ENCODE measurements at places on chromosomes 5 and 9.

DNA sequence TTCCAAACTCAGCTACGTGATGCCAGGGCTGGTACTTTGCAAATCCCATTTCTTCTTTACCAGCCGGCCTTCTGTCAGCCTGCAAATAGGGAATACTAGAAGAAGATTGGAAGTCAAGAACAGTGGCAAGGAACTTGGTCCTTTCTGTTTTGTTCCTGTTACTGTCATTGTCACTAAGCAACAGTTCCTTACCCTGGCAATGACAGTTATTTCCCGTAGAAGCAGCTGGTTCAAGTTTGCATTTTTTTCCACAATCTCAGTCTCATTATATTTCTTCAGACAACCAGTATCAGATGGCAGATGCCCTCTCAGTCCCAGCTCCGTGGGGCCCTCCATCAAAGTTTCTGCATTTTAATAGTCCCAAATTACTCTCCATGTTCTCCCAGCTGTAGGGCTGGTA lies 9.1 kb upstream of the C1QTNF2 start:
- DNase-seq: no peak

GRCh38 chr9:118529624-118530214 lies 825.5 kb downstream of the TLR4 start:
- DNase-seq: no peak

GRCh38 chr5:74641735-74642542 lies 1.4 kb upstream of the ENC1 start:
- no peak for DNase-seq

DNA sequence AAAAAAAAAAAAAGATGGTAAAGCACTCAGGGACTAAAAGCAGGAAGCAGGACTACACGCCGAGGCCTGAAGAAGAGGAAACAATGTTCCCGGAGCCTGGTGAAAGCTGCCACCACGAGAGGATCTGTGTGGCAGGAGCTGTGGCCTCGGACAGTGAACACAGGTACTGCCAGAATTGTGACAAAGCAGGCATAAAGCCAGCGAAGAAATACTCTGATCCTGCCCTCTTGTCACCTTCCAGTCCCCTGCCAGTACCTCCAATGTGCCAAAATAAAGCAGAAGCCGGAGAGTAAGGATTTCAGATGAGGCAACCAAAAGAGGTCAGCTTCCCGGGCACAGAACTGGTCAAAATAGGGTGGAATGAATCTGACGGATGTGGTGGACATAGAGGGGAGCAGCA lies 211.5 kb upstream of the TARS1 start:
- DNase-seq: no peak

DNA sequence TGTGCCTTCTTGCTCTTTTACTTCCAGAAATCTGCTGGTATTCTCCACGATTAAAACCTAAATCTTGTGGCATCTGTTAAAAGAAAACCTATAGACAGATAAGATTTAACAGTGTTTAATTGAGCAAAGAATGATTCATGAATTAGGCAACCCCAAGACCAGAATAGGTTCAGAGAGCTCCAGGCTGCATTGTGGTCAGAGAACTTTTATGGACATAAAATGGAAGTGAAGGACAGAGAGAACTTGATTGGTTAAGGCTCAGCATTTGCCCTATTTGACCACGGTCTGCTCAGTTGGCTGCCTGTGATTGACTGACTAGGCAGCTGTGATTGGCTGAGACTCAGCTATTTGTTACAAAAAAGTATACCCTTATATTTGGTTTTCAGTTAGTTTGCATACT lies 10.4 kb upstream of the SLC36A2 start:
- DNase-seq: no peak

- DNase-seq: no peak
Measured at GRCh38 chr5:88269222-88269771, 652 bp upstream of the TMEM161B start.

- no peak for DNase-seq
Measured at GRCh38 chr5:91182763-91183162, 200.4 kb downstream of the ARRDC3 start.

GRCh38 chr5:137022043-137022442 lies 477.1 kb downstream of the SPOCK1 start:
- no peak for DNase-seq

DNA sequence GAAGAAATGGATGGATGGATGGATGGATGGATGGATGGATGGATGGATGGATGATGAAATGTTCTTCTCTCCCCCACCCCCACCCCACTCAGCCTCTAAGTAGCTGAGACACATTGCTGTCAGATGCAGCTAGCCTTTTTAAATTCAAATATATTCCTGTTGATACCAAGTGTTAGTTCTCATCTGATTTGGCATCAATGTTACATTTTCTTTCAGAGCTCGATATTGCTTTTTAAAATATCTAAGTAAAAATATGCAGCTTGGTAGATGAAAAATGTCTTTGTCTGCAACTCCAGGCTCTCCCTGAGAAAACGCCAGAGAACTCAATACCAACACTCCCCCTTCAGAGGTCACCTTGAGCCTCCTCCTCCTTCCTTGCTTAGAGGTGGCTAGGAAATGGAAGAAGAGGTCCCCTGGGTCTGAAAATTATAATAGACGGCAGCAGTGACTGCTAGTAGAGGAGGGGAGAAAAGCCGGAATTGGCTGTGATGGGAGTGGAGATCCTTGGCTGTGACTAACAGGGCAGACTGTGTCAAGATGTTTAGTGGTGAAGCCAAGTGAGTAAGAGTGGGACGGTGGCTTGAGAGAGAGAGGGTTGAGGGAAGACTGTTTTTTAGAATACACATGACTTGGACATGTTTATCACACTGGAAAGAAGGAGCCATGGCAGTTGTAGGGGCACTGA lies 156.0 kb downstream of the ZNF462 start:
- no peak for DNase-seq

GRCh38 chr9:3968891-3969290 lies 331.0 kb downstream of the GLIS3 start:
- no peak for DNase-seq

DNA sequence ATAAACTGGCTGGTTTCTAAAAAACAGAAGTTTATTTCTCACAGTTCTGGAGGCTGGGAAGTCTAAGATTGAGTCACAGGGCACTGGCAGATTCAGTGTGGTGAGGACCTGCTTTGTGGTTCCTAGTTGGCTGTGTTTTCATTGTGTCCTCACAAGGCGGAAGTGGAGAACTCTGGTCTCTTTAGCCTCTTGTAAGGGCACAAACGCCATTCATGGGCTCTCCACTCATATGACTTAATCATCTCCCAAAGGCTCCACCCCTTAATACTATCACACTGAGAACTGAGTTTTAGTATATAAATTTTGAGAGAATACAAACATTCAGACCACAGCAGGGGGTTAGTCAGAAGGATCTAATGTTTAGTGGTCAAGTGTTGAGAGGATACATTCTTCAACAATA lies 208.2 kb downstream of the SEC61B start:
- DNase-seq: no peak

GRCh38 chr5:150356575-150357294 lies 762 bp upstream of the TCOF1 start:
- no peak for DNase-seq

DNA sequence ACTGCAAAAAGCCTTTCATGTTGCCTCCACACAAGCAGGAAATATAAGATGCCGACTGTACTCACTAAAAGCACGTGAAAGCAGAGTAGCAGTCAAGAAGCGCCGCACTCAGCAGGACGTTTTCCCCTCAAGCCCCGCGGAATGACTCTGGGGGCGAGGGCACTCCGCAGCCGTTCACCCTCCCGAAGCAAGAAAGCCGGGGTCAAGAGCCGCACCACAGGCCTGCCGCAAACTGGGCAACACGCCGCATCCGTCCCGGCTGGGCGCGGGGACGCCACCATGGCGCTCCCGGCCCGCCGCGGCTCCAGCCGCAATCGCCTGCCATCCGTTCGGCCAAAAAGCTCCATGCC lies 364 bp downstream of the RPS6 start:
- no peak for DNase-seq

DNA sequence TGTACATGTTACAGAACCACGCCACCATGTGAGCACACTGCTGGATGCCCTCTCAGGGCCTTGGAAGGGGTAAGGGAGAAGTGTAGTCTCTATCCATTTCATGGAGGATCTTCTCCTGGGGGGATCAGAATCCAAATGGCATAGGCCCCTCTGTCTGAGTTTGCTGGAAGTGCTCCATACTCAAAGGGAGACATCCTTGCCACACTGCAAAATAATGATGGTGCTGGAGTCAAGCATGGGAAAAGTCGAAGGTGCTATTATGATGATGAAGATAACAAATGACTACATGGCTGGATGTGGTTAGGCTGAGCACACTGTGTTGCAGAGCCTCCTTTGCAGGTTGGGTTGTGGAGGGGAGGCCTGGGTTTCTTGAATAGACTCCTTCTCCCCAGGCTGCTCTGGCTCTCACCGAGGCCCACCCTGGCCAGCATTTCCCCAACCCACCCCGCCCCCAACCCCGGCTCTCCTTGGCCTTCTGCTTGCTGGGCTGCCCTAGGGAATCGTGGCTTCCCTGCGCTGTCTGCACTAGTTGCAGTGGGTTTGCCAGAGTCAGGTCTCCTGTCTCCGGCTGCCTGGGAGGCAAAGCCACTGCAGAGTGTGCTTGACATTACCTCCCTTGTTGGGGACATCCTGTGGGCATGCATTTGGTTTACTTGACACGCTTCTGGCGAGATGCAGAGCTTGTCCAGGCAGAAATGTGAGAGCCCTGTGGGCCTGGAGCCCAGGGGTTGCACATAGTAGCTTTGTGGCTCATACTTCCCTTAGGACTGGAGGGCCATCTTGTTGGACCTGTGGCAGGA lies 3.0 kb downstream of the MVB12B start:
- no peak for DNase-seq

DNA sequence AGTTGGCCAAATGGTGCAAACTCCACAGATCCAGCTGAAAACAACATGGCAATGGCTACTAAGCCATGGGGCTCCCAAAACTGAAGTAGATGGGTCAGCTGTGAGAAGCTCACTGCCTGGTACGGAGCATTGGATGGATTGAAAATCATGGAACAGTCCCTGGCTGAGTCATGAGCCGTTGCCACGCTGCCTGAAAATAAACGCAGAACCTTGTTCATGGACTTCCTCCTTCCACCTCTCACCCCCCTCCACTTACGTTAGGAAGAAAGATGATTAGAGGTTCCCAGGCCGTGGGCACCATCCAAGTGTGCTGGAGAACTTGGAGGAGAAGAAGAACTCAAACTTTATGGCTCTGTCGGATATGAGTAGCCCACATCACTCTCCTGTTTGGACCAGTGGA lies 6.8 kb upstream of the DIPK1B start:
- no peak for DNase-seq

DNA sequence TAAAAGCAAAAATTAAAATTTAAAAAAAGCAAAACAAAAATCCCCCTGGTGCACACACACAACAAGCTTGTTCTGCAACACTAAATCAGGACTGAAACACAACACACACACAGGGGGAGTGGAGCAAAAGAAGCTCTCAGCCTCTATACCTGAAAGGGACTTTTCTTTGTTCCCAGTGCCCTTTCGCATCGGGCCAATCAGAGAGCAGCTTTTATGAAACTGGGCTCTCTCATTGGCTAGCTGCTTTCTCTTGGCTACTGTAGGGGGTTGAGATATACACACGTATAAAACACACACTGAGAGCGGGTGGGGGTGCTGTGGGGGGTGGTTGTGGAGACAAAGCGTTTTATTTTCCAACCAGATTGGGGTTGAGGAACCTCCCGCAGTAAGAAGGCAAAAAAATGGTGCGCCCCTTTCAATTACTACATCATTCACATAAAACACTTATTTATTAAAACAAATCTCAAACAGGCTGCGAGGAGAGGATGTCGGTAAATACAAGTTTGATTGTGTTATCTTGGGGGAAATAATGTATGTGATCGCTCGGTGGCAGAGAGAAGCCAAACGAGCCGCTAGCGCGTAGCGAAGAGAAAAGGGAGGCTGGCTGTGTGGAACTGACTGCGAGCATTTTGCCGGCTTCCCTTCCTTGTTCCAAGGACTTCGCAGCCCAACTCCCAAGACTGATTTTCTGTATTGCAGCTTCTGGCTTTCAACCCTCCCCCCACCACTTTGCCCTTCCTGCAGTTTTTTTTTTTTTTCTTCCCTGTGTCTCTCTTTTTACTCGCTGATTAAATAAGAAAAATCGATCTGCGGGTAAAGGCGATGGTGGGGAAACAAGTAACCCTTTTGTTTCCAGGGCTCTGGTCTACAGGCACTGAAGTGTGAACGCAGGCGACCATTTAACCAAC lies 2.5 kb upstream of the ZNF608 start:
- no peak for DNase-seq

DNA sequence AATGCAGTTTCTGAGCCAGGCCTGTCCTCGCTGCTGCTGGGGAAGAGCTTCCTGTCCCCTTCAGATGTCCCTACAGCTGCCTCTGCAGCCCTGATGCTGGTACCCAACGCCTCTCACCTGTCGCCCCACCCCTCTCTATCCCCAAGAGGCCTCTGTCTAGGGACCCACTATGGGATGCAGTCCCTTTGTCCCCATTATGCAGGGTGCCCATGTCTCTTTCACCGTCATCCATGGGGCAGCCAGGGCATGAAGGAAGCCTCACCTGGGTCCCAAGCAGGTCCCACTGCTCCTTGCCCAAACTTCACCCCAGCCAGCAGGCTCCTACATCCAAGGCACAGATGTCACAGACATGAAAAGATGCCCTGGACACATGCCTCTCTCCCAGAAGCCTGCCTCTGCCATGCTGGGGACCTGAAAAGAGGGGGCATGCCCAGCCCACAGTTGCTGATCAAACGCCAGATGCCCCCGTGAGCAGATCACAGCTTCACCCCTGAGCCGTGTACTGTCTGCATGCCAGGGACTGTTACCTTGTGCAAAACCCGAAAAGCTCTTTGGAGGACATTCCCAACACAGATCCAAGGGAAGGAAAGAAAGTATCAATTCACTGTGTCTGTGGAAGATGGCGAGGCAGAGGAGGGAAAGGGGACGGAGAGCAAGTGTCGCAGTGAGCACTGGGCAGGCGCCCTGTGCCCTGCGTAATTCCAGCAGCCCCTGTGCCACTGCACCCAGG lies 81.0 kb downstream of the ADAMTS2 start:
- DNase-seq: no peak

- DNase-seq: no peak
Measured at GRCh38 chr5:66002415-66002814, 76.0 kb downstream of the ERBIN start.

DNA sequence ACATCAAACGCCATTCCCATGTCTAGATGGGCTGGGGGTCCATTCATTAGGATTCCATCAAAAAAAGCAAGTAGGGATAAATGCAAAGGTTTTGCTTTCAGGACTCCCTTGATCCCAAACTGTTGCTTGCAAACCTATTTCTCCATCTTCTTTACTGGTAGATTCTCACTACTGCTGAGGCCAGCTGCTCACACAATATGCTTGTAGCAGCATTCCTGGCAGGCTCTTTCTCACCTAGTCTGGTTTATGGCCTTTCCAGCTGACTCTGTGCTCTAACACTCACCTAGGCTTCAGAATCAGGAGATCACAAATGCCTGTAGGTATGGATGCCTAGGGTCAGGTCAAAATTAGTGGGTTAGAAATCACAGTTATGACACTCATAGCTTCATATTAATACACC lies 274.7 kb downstream of the GABRB2 start:
- no peak for DNase-seq

- DNase-seq: no peak
Measured at GRCh38 chr5:144958002-144958401, 787.3 kb downstream of the KCTD16 start.

- no peak for DNase-seq
Measured at GRCh38 chr5:123398058-123398733, 25.0 kb downstream of the CEP120 start.

All from central memory CD4-positive, alpha-beta T cell (primary cell).